ENCODE measurements at places on chromosomes 6 and 20.

DNA sequence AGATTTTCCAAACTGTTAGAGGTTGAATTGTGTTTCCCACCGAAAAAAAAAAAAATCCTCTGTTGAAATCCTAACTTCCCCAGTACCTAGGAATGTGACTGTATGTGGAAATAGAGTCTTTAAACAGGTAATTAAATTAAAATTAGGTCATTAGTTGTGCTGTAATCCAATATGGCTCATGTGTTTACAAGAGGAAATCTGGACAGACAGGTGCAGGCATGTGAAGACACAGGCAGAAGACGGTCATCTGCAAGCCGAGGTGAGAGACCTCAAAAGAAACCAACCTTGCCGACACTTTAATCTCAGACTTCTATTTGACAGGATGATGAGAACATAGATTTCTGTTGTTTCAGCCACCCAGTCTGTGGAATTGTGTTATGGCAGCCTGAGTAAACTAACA, 28.6 kb upstream of the EZR start:
- DNase-seq = no peak

DNA sequence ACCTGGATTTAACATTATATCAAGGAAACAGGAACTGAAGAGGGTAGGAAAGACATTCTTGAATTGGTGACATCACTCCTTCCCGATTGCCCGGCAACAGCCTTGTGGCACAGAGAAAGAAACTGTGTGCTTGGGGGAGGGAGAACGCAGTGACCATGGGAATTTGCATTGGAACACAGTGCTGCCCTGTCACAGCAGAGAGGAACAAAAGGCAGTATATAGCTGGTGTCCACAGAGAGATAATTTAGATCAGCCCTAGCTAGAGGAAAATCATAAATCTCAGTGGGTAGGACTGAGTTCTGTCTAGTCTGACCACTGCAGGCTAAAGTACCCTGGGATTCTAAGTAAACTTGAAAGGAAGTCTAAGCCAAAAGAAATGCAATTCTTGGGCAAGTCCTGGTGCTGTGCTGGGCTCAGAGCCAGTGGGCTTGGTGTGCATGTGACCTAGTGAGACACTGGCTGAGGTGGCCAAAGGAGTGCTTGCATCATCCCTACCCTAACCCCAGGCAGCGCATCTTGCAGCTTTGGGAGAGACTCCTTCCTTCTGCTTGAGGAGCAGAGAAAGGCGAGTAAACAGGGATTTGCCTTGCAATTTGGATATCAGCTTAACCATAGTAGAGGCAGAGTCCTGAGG, 697.6 kb downstream of the HACE1 start:
- DNase-seq = no peak

DNA sequence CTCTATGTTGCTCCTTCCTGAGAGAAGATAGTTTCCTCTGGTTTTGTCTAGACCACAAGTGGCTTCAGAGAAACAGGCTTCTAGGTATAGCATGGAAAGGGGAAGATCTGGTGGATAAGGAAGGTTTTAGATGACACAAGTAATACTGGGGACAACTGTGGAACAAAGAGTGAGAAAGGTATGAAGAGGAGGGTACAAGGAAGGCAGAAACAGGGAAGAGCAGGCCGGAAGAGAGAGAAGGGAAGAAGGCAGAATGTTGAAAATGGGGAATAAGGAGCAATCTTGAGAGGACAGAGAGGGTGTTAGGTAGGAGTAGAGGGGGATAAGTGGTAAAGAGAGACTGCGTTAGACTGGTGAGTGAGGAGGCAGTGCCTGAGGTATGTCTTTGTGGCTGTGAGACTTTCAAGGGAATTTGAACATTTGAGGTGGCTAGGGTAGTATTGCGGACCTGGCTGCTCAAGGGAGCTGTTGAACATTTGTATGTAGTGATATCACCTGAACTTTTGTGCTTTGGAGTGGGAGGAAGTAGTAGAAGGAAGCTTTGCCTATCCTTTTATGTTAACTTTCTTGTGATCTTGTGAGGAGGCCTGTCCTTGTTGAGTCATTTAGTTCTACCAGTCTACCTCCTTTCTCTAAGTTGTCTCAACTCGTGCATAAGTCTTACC, 69.5 kb downstream of the FOXO3 start:
- DNase-seq = peak; percentile 48

- DNase-seq = peak; percentile 83
Observed at GRCh38 chr6:26595669-26596269, 984 bp upstream of the ABT1 start.

DNA sequence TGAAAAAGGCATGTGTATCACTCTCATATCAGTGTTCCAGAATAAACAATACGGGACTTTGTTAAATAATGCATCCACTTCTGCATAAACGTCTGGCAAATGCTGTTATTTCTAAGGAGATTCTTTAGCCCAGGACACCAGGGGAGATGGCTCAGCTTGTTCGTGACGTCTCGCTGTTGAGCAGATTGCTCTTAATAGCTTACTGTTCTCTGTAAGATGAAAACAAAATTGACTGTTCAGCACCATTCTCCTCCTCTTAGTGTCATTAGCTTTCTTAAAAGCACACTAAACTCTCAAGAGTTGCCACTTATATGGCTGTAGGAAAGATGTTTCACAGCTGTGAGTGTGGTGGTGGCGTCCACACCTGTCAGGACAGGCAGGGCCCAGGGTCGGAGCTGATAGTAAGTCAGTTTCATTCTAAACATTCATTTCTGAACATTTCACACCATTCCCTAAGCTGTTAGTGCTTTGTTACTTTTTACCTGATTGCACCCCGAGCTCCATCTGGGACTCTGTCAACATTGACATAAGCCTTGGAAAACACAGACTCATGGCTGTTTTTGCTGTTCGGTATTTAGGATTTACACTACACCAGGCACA, 132.1 kb downstream of the ZDHHC14 start:
- DNase-seq = no peak

DNA sequence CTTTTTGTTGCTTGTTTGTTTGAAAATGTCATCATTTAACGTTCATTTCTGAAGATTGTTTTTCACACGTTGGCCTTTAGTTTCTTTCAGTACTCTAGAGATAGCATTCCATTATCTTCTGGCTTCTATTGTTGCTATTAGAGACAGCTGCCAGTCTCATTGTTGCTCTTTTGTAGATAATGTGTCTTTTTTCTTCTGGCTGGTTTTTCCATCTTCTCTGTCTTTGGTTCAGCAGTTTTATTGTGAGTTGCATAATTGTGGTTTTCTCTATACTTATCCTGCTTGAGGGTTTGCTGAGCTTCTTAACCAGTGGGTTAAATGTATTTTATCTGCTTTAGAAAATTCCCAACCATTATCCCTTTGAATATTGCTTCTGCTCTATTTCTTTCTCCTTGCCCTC, 23.2 kb upstream of the AIG1 start:
- no peak for DNase-seq

DNA sequence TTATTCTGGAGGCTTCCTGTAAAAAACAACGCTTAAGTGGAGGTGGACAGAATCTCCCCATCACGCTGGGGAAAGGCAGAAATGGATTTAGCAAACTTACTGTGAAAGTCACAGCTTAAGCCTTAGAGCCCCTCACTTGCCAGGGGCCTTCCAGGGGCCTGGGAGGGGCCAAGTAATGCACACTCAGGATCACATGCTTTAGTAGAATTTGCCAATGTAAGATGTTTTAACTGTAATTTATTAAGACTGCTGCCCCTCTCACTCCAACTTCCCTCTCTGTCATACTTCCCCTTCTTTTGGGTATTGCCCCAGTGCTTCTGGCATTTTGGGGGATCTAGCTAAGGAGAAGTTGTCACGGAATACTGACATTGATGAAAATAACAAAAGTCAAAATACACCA, 12.6 kb upstream of the ADA start:
- no peak for DNase-seq

- peak; percentile 84 for DNase-seq
Observed at GRCh38 chr6:149209871-149210775, 107.4 kb upstream of the TAB2 start.

DNA sequence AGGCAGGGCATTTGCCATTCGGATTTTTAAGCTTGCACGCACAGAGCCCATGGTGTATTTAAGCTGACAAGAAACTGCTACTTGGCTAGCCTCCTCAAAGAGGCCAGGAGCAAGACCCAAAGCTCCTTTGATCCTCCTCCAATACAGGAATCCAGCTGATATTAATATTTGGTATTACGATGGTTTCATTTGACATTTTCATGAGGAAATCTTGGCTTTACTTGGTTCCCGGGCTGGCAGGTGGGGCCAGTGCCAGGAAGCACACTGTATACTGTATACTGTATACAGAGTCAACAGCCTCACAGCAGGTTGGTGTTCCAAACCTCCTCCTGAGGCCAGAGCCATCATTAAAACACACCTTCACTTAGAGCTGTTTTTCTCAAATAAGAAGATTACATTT, 138.2 kb upstream of the ARMC2 start:
- DNase-seq = no peak

- no peak for DNase-seq
Observed at GRCh38 chr20:4815628-4816027, 93.9 kb downstream of the PRND start.

DNA sequence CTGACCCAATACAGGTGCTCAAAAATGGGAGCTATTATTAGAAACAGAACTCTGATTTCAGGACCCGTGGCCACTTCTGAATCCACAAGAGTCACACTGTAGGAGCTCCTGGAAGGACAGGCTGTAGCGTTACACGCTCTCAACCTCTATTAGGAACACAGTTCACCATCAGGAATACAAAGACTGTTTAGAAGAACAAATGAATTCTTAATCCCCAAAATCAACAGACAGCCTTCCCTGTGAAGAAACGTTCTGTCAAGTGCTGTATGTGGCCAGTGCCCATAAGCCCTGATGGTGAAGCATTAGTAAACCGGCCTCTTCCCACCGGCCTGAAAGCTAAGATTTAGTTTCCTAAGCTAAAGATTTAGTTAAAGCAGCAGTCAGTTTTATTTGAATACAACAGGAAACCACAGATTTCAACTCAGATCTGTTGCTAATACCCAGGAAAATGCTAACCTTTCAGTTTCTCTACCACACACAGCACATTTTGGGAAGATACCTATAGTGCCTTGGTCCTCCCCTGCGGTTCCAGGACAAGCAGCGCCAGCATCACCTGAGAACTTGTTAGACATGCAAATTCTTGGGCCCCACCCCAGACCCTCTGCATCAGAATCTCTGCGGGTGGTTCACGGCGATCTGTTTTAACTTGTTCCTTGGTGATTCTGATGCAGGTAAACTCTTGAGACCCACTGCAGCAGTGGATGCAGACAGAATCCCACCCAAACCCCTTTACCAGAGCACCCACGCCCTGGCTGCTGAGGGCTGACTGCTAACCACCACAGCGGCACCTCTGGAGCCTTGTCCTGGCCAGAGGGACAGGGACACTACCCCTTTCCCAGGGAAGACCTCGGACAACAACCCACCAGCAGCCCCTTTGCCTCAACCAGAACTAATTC, 33.4 kb downstream of the MTRES1 start:
- DNase-seq = no peak

DNA sequence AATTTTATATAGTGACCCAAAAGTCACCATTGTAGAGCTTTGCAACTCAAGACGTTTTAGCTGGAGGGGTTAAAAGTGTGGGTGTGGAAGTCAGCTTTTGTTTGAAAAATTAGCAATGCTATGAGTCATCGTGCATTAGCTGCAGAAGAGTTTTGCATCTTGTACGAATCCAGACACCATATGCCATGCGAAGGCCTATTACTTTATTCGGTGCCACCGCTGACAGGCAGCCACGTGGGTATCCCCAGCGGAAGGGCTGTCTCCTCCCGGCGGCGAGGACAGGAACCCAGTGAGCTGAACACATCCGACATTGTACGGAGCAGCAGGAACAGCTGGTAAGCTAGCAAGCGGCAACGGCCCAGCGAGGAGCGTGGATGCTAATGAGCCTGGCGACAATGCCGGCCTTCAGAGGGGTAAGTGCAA, 84.4 kb downstream of the INSM1 start:
- DNase-seq = peak; percentile 24

GRCh38 chr6:38792356-38792755, 77.2 kb downstream of the DNAH8 start:
- no peak for DNase-seq

- DNase-seq = no peak
Observed at GRCh38 chr6:66264376-66264775, 557.4 kb upstream of the EYS start.

DNA sequence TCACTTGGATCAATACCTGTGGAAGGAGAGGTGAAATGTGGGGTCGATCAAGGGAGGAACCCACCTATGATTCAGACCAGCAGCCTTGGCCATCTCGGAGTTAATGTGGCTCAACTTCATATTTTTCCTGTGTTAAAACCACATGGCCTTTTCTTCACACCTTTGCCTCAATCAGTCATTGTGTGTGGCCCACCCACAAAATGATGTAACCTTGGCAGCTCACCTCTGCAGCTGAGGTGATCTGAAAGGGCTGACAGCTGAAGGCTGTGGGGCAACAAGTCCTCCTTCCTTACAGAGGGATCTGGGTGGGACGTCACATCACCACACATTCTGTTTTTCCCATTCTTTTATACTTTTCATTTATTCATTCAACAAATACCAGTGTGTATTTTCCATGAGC, 357.1 kb upstream of the HSF2 start:
- DNase-seq = no peak

- no peak for DNase-seq
Observed at GRCh38 chr6:77290798-77291197, 172.5 kb downstream of the HTR1B start.

- no peak for DNase-seq
Observed at GRCh38 chr6:40106840-40107239, 172.6 kb upstream of the MOCS1 start.

DNA sequence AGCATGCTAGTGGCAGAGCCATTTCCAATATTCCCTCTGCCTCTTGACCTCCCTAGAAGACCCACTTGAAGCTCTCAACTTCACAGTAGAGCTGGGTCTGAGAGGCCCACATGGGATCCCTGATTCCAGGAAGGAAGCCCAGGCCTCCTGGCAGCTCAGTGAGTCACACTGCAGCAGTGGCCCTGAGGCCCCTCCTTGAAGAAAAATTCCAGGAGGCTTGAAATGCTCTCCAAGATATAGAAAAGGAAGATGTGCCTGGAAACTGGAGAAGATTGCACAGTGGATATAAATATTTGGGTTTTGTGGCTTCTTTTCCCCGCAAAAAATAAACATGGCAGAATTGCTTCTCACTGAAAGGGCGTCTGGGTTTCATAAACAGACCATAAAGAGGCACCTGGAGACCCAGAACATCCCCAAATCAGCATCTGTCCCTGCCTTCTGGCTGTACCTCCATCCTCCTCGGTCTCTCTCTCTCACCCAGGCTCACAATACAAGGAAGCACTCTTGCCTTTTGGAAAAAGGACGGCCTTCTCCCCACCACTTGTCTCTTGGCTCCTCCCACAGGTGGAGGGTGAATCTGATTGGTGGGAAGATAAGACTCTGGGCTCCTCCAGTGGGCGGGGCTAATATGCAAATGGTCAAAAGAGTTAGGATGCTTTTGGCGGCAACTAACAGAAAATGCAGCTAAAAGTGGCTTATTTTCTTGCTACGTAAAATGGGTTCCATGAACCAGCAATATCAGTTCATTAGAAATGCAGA, 200.0 kb upstream of the SULF2 start:
- no peak for DNase-seq

DNA sequence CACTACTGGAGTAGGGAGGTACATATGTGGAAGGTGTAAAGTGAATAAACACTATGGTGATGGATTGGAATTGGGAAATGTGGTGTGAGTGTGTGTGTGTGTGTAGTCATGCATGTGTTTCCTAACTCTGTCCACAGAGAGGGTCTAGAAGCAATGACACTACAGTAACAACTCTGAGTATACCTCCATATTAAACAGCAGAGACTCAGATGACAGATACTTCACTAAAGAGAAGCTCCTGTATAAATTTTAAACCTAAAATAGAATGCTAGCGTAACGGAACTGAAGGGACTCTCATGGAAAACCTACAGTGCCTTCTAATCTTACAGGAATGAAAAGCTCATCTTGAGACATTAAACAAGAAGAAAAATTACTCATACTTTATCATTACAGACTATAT, 150.5 kb downstream of the SLC16A10 start:
- no peak for DNase-seq

- no peak for DNase-seq
Observed at GRCh38 chr6:107713563-107713962, 110.5 kb downstream of the SCML4 start.
